ENCODE measurements at places on chromosomes 1 and 21. TPM values are rescaled to one million over a fixed set of nuclear protein-coding genes. Genes with fewer than 3 reads are reported as not detected.

Gene PGLYRP4
- not detected for total RNA-seq

- DNase-seq = no peak
Observed at GRCh38 chr1:203629016-203629506, 2.4 kb downstream of the ATP2B4 start.

Gene PIGR
- total RNA-seq = not detected

- DNase-seq = no peak
Observed at GRCh38 chr1:54302549-54302948, 102.6 kb downstream of the MRPL37 start.

DNA sequence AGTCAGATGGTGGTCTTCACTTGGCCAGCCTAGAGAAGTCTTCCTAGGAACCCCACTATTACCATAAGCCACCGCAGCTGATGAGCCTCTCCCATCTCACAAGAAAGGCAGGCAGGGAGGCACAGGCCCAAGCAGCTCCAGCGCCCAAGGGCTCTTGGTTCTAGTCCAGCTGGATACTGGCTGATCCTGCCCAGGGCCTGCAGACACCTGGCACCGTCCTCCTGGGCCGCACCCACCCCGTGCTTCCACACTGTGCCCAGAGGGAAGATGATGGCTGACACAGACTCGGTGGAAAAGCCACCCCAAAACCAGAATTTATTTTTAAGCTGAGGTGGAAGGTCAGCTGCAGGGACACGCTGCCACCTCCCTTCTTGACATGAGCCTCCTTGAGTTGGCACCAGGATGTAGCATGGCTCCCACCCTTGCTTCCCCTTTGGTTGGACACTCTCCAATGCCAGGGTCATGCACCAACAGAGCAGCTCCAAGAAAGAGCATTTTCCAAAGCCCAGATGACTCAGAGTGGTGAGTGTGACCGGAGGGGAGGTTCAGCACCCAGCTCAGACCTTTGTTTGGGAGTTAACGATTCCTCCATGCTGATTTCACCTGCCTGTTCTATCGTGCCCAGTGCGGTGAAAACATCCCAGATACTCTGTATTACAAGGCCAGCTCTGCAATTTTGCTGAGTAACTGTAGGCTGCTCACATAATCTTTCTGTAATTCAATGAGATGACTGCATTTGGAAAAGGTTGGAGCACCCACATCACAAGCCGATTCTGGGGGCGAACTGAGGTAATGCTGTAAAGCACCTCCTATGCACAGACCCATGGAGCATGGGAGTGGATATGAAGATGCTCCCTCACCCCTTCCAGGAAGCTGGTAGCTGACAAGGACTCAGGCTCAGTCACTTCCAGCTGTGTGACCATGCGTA is 63.1 kb upstream of the SLC2A1 start:
- no peak for DNase-seq

Gene RBM11
- not detected for total RNA-seq

DNA sequence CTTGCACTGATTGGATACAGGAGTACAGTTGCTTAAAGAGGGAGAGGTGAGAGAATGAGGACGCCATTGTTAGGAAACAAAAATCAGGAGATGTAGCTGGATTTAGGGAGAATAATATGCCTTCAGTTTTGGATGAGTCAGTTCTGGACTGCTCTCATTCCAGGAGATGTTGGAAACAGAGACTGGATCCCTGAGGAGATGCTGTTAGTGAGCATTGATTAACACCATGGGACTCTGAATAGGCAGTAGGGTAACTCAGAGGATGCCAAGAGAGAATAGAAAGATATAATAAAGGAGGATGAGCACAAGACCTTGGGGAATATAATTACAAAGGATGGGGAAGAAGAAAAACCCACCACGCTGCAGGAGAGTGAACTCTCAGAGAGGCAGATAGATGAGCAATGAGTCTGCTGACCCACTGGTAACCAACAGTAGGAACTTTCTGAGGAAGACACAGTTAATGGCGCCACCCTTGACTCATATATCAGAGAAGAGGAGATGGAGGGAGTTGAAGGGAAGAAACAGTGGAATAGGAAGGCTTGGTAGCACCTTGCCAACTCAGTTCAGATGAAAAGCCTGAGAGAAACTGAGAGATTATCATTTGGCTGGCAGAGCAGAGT is 10.5 kb downstream of the KCNJ15 start:
- no peak for DNase-seq

GRCh38 chr1:156813750-156814570 is 2.7 kb downstream of the SH2D2A start:
- DNase-seq = peak; percentile 63

- no peak for DNase-seq
Observed at GRCh38 chr1:6423321-6423999, 1.1 kb upstream of the ESPN start.

DNA sequence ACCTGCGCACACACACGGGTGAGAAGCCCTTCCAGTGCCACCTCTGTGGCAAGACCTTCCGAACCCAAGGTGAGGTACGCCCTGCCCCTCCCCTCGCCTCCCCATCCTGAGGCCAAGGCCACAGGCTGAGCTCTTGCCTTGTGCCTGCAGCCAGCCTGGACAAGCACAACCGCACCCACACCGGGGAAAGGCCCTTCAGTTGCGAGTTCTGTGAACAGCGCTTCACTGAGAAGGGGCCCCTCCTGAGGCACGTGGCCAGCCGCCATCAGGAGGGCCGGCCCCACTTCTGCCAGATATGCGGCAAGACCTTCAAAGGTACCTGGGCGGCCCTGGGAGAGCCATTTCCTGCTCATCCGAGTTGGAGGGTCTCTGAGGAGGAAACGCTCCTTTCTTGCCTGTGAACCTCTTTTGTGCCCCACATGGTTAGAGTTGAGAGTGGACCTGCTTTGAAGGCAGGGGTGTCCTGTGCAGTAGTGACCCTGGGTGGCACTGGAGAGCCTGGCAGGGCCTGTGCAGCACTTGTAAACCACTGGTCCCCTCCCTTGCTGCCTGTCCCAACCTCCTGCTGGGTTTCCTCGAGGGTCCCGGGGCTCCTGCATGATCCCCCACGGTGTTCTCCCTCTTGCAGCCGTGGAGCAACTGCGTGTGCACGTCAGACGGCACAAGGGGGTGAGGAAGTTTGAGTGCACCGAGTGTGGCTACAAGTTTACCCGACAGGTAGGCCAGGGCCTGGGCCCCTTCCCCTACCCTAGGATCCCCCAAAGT is 8.5 kb downstream of the ZBTB48 start:
- no peak for DNase-seq

GRCh38 chr1:46479744-46480350 is 9.8 kb upstream of the DMBX1 start:
- DNase-seq = no peak

Gene FYB2
- 9.1 TPM for total RNA-seq

Gene LORICRIN
- not detected for total RNA-seq

- DNase-seq = no peak
Observed at GRCh38 chr21:42118901-42119300, 47.8 kb downstream of the UMODL1 start.

Gene PLPPR4
- 0.50 TPM for total RNA-seq

- no peak for DNase-seq
Observed at GRCh38 chr1:203479646-203480045, 4.0 kb downstream of the PRELP start.

GRCh38 chr1:232440325-232441035 is 189.5 kb downstream of the SIPA1L2 start:
- no peak for DNase-seq

Gene IL20
- total RNA-seq = not detected

- no peak for DNase-seq
Observed at GRCh38 chr1:27257155-27257554, 22.7 kb downstream of the WDTC1 start.

DNA sequence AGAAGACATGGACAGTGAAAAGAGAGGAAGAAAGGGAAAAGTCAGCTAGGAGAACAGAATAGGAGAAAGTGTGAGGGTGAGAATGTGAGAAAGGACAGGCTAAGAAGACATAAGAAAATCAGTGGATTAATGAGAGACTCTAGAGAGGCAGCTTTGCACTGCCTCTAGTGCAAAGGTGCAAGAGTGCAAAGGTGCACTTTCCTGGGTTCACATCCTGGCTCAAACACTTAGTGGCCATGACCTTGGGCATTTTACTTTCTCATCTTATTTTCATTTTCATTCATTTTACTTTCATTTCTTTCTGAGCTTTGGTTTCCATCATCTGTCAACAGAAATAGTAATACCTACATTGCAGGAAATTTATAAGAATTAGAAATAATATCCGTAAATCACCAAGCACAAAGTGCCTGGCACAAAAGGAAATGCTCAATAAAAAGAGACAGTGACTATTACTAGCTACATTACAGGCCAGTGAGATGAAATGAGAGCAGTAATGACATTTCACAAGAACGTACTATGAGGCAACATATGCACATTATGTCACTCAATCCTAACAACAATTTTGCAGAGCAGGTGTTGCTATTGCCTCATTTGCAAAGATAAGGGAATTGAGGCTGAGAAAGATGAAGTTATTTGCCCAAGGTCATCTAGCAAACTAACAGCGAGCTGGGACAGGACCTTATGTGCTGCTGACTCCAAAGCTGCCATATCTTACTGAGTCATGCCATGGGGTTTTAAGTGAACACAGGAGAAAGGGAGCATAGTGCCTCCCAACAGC is 107.0 kb upstream of the TLR5 start:
- no peak for DNase-seq

- no peak for DNase-seq
Observed at GRCh38 chr1:183291216-183291762, 105.2 kb downstream of the LAMC2 start.

DNA sequence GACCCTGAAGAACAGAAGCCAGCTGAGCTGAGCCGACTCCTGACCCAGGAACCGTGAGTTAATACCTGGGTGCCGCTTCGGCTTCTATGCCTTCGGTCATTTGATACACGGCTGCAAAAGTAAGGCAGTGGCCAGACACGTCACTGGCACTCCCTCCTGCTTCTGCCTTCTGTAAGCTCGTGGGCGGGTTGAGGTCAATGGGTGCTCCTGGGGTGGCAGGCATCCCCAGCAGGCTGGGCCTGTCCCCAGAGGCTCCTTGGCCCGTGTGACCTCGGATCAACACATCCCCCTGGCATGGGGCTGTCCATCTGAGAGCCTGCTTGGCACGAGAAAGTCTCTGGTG is 35.7 kb upstream of the COL6A1 start:
- no peak for DNase-seq

Gene ESPN
- total RNA-seq = not detected

- no peak for DNase-seq
Observed at GRCh38 chr1:6574025-6574620, 5.7 kb upstream of the ZBTB48 start.

All from heart left ventricle (tissue), 16 donors.